WERI-Rb-1 (cell line): ENCODE measurements at places on chromosomes 16 and 17.

GRCh38 chr17:32283745-32284201 is 18.1 kb downstream of the RHBDL3 start:
- DNase-seq, result no peak

- DNase-seq, result no peak
Observed at GRCh38 chr16:68364561-68364998, 53.8 kb downstream of the PRMT7 start.

DNA sequence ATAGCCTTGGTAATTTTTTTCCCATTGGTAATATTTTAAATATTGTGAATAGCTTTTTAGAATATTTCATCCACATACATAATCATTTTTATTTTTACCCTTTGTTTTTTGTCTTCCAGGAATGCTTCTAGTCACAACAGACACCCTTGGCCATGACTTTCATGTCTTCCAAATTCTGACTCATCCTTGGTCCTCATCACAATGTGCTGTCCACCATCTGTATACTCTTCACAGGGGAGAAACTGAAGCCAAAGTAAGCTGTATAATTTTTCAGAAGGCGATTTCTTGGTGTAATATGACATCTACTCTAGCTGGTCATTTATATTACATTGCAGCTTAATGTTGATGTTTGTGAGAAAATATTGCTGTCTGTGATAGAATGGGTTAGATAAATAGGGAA is 269.4 kb downstream of the BCAS3 start:
- no peak for DNase-seq

DNA sequence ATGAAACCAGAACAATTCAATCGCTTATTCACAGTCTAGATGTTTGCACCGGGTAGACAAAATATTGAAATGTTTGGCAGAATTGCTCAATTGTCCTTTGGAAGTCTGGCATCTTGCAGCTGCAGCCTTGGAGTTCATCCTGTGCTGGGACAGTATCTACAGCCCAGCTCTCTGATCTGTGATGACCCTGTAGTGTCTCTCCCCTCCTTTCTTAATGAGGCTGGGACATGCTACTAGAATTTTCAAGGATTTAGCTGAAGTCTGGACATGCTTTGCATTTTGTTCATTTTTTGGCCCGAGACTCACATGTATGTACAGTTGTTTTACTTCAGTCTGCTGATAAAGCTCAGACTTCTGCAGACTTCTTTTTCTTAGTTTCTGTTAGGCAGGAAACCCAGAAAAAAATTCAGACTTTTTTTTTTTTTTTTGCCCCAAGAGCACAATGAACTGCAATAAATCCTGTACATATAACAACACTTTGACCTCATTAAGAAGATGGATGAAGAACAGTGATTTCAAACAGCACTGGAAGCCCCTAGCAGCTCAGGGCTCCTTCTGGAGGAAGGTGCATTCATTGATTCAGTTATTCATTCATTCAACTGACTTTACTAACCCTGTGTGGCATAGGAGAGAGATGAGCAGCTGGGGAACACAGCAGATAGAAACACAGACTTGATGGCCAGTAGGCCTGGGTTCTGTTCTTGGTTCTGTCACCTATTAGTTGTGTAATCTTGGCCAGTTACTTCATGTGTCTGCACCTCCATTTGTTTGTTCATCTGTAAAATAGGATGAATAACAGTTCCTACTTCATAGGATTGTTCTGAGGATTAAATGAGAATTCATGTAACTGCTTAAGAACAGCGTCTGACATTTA is 210.0 kb downstream of the MAP2K4 start:
- DNase-seq, result no peak

DNA sequence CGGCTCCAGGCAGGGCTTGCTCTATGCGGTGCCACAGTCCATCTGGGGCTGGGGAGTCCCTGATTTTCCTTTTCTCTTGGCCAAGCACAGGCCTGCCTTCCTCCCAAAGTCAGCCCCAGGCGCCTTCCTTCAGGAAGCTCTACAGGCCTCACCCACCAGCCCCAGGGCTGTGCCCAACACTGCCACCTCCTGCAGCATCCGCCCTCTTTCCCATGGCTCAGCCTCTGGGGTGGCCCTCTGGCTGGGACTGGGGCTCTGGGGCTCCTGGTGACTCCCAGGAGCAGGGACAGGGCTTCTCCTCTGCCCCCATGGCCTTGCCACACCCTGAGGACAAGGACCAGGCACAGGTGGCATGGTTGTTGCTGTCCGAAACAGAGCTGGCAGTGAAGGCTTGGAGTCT is 817 bp downstream of the ITGB4 start:
- no peak for DNase-seq

DNA sequence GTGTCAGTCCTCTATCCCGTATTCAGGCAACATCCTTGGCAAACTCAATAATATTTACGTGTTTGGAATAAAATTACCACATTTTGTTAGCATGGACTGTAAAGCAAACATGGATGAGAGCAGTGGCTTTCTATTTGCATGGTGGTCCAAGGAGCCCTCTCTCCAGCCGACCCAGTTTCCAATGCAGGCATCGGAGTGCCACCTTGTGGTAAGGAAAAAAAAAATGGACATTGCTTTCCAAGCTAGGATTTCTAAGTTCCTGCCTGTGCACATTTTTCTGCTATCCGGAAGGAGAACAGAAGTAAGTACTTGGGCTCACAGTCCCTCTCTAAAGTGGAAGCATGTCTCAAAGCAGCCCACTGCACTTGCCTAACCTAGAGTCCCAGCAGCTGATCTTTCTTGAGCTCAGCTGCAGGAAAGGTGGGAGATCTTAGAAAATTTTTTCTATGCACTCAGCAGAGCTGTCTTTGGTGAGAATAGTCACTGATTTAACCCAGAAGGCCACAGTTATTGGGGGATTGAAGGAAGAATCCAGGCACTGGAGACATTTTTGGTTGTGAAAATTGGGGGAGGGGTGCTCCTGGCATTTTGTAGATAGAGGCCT is 46.0 kb upstream of the ERCC4 start:
- DNase-seq, result peak; percentile 29

GRCh38 chr17:14731591-14731990 is 430.7 kb downstream of the HS3ST3B1 start:
- DNase-seq, result no peak

DNA sequence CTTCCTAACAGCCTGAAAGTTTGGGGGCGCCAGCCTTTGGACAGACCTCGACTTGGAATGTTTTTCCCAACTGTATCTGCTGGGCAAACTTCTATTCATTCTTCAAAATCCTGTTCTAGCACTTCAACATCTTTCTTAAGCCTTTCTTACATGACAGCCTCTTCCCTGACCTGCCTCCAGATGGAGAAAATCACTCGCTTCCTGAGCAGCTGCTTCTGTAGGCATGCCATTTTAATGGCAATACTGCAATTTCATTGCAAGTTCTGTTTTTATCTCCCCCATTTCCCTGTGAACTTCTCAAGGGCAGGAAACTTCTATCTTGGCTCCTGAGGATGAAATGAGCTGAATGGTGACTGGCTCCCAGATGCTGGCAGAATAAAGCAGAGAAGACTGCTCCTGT is 128.8 kb upstream of the ASIC2 start:
- no peak for DNase-seq

- no peak for DNase-seq
Observed at GRCh38 chr17:50508573-50509460, 578 bp downstream of the MYCBPAP start.

DNA sequence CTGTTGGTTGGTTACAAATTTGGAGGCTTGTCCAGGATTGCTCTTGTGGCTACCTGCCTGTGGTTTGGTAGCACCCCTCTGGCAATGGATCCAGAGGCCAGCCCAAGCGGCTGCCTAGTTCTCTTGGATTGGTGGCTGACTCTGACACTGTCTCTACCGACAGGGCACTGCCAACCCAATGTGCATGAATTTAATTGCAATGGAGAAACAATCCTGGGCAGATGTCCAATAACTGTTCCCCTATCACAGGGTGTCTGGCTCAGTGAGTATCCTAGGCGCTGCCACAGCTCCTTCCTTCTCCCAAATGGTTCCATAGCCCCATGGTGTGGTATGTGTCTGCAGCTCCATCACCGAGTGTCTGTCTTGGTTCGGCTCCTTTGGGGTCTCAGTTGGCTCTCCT is 19.5 kb downstream of the N4BP1 start:
- DNase-seq, result no peak

GRCh38 chr17:40363111-40363827 is 1.3 kb downstream of the GJD3 start:
- peak; percentile 67 for DNase-seq

GRCh38 chr17:32970281-32970680 is 21.4 kb upstream of the SPACA3 start:
- DNase-seq, result no peak

DNA sequence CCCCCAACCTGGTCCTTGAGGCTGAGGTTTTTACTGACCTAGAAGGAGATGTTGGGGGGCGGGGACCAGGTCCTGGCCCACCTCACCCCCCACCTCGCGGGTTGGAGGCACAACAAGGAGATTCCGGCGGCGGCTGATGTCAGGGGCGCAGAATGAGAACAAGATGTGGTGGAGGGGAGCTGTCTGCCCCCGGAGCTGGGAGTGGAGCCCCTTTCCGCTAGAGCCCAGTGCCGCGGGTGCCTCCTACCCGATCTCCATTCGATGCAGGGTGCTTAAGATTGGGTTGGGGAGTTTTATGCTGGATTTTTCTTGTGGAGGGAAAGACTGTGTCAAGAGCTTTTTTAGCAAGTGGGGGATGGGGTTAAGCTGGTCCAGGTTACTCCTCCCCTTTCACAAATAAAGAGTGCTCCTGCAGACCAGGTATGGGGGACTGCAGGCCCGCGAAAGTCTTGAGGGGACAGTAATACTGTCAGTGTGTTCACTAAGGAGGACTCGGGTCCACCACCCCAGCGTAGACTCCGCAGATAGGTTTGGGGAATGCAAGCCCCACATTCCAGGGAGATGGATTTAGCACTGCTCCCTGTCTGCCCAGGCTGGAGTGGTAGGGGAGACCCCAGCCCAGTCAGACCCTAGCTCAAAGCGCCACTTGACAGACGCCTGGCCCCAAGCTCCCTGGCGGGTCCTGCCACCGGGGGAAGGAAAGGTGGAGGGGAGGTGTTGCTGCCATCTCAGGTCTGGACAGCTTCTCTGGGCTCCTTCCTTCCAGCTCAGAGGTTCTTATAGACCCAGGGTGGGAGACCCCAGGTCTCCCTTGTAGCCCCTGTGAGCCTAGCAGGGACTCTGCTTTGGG is 2.0 kb downstream of the CACNA1G start:
- no peak for DNase-seq

GRCh38 chr17:34464812-34465211 is 101.8 kb upstream of the CCL1 start:
- DNase-seq, result no peak

DNA sequence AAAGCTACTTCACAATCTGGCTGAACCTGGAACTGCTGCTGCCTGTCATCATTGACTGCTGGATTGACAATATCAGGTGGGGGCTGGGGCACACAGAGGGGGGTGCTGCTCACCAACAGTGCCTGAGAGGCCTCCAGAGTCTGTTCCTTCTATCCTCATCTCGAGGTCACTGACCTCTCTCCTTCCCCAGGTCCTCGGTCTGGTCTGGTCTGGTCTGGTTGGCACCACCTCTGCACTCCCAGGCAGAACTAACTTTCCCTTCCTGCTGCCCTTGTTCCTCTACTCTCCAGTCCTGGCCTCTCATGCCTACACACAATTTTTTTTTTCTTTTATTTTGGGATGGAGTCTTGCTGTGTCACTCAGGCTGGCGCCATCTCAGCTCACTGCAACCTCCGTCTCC is 4.2 kb downstream of the PLA2G15 start:
- DNase-seq, result no peak
